ENCODE measurements at places on chromosomes 13 and 19.
A peak's percentile ranks its signal among the peaks of the same experiment; 100 is the strongest.

GRCh38 chr13:29961036-29961670, 110.7 kb upstream of the UBL3 start:
- no peak for DNase-seq

- no peak for DNase-seq
Observed at GRCh38 chr19:16591803-16592556, 19.8 kb upstream of the SLC35E1 start.

DNA sequence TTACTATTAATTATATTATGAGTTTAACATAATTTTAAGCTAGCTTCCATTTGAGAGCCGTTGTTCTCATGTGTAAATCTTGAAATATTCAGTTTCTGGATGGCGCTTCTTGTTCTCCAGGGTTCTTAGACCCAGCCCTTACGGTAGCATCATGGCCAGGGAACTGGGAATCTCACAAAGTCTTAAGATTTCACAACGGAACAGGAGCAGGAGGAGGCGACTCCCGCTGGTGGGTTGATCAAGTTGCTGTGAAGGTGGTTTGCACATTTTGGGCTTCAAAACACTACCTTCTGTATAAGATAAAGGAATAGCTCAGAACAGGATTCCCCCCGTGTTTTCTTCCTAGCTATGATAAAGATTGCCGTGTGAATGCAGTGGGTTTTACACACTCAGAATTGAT, 2.8 kb downstream of the NAXD start:
- no peak for DNase-seq

- no peak for DNase-seq
Observed at GRCh38 chr13:113897966-113898365, 34.1 kb upstream of the GAS6 start.

GRCh38 chr13:63696055-63696454, 2280.4 kb upstream of the PCDH20 start:
- DNase-seq, result no peak

- DNase-seq, result peak; percentile 70
Observed at GRCh38 chr13:29758531-29759114, 91.8 kb downstream of the UBL3 start.

GRCh38 chr19:47765523-47766358, 12.8 kb upstream of the SELENOW start:
- DNase-seq, result peak; percentile 22

GRCh38 chr19:4748589-4748988, 24.9 kb upstream of the DPP9 start:
- DNase-seq, result no peak

DNA sequence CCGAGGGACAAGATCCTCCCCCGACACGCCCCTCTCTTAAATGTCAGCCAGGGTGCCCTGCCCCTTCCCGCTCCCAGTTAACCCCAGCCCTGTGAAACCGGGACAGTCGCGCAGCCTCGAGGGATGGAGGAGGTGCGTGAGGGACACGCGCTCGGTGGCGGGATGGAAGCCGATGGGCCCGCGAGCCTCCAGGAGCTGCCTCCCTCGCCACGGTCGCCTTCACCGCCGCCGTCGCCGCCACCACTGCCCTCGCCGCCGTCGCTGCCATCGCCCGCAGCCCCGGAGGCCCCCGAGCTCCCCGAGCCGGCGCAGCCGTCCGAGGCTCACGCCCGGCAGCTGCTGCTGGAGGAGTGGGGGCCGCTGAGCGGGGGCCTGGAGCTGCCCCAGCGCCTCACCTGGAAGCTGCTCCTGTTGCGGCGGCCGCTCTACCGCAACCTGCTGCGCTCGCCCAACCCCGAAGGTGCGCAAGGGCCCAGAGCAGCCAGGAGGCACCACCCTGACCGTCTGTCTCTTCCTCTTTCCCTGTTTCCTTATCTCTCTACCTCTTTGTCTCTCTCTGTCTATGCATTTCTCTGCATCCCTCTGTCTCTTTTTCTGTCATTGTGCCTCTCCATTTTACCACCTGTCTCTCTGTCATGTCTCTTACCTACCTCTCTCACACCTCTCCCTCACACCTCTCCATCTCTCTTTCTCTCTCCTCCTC, at the start of gene NCCRP1:
TSS of gene NCCRP1 (plus strand) at position 105 of the 703 bp plus-strand sequence. CDS start at position 124, 19 bp downstream.
- DNase-seq, result no peak

DNA sequence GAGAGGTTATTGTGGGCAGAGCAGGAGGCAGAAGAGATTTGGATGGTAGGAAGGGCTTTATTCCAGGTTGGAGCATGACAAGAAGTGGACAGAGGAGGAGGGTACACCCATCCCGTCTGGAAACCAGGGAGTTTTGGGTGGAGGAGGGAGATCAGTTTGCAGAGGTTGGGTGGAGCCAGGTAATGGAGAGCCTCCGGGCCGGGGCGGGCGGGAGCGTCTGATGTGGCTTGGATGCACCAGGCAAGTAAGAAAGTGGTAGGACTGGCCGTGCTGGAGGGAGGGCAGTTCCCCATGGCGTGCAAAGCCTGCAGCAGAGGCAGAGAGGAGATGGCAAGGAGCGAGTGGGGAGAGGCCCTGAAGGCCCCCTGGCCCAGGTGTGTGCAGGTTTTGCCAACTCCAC, 10.9 kb downstream of the IGFLR1 start:
- DNase-seq, result no peak

DNA sequence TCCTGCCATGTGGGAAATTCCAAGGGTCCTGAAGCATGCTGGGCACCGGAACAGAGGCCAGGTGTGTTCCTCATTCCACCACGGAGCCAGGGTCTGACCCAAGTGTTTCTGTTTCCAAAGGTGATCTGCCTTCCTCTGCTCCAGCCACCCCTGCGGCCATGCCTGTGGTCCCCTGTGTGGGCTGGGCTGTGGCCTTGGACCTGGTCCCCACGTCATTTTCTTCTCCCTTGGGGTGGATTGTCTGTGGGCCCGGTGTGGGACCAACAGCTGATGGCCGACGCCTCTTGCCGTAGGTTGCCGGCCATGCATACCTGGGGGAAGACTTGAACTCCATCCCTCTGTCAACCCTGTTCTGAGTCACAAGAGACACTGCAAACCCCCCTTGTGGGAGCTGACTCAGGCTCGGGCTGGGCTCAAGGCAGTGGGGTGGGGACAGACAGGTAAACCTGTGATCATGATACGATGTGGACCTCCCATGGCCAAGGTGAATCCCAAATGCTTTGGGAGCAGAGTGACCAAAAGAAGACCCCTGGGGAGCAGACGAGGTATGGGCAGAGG, 35.0 kb downstream of the ATP11A start:
- DNase-seq, result no peak

DNA sequence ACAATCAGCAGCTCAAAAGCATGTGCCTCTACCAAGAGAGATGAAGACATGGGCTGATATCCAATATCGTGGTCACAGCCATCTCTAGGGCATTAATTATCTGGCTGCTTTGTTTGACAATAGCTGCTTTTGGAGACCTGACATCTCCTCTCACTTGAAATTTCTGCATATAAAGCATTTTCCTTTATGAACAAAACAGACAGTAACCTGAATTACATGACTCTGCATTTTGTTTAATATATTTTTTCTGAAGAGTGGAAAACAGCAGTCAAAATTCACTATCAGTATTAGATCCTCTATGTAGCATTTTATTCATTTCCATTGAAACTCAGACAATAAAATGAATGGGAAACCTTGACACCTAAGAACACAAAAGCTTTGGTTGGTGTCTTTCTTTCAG, 42.4 kb upstream of the ESD start:
- DNase-seq, result no peak

- DNase-seq, result no peak
Observed at GRCh38 chr19:18586306-18586705, 2.3 kb upstream of the REX1BD start.

- no peak for DNase-seq
Observed at GRCh38 chr19:23260956-23261355, 10.8 kb upstream of the ZNF724 start.

- DNase-seq, result no peak
Observed at GRCh38 chr13:79481685-79482052, 714 bp downstream of the NDFIP2 start.

DNA sequence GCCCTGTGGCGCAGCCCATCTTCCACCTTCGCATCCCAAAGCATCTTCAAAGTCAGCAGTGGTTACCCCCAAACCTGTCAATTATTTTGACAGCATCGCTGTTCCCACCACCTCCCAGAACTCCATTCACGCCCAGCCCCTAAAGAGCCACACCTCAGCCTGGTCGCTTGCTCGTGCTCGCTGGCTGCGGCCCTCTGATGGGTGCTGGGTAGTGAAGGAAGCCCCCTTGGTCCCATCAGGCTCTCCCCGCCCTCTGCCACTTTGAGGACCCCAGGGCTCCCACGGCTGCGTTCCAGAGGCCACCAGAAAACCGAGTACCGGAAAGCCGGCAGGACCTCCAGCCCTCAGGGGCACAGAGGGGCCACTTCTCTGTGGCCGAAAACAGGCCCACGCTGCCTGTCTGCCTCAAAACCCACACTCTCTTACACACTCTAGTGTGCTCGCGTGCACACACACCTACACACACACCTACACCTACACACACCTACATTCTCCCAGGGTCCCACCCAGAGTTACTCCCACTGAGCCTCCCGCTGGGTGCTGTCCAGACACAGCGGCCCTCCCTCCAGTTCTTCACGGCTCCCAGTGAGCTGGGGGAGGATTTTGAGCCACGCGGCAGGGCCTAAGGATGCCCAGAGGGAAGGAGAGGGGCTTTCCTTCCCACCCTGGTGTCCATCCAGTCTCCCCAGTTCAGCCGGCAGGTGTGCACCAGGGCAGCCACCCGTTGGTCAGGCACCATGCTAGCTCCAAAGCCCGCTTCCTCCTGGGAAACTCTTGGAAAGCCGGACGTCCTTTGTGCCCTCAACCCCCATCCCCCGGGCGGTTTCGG, 1.9 kb downstream of the VSTM2B start:
- DNase-seq, result no peak

GRCh38 chr19:15300533-15301197, 31.7 kb downstream of the BRD4 start:
- no peak for DNase-seq

GRCh38 chr13:94261163-94261562, 218.3 kb downstream of the DCT start:
- DNase-seq, result no peak

GRCh38 chr19:13420780-13421179, 85.5 kb downstream of the CACNA1A start:
- DNase-seq, result no peak

DNA sequence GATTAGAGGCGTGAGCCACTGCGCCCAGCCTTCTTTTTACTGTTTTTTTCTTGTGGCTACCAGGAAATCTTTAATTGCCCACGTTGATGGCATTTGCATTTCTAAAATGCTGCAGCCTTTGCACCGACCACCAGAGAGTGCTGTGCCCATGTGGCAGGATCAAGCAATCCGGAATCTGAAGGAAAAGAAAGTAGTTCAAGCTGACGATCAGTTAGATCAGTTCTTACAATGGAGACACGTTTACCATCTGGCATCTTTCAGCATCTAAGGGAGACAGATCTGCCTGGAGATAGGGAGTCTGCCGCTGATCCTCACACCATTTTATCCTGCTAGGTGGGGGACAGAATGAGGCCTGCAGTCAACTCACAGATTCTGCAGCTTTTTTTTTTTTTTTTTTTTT, 19.9 kb downstream of the TINCR start:
- DNase-seq, result no peak

DNA sequence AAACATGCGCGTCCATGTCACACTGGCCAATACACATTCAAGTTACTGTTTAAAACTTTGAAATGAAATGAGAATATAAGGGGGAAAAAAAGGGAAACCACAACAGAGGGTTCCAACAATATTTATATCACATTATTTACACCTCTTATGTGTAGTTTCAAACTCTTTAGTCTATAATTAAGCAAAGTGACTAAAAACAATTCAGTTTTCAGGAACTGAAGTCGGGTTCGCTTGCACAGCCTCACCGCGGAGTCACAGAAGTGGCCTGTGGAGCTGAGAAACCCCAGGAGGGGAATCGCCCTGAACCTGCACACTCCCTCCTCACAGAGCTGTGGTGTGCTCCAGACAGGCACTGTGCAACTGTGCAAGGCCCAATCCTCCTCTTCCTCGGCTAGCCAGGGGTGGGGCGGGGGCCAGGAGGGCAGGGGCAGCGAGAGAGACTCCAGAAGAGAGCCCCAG, 75.9 kb downstream of the STK24 start:
- DNase-seq, result no peak

GRCh38 chr13:43054803-43055802, 31.7 kb downstream of the DNAJC15 start:
- DNase-seq, result no peak

DNA sequence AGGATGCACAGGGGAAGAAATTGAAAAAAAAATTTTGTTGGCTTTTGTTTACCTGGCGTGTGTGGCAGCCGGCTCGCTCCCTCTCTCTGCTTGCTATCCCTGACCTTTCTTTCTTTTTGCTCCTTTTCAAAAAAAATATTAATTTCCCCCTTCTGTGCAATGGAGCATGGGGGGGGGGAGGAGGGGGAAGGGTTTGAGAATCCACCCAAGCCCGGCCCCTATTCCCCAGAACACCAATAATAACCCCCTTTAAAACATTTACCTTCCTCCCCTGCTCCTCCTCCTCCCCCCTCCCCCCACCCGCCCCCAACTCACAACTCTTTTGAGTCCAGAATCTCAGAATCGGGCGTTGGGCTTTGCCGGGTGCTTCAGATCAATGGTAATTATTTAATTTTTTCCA, 28.4 kb downstream of the NFIX start:
- DNase-seq, result no peak

DNA sequence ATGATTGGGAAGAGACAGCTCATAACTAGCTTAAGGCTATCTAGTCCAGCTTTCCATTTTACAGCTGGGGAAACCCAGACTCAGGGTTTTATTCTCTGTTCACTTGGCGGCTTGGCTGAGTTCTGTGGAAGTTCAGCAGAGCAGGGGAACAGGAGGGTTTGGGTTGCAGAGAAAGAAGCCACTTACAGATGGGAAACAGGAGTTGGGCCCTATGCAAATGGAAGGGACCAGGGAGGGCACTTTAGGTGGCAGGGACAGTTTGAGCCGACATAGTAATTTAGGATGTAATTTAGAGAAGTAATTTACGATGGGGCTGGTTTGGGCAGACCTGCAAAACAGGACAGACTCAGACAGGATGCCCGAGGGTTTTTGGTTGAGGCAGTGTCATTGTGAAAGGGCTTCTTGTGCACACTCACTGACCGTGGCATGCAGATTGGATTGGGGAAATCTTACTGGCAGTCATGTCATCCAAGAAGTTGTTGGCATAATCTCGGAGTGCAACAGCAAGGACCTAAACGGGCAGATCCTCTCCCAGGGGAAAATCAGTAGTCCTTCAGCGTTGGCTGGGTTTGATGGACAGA, 47.3 kb upstream of the GPR183 start:
- peak; percentile 30 for DNase-seq

GRCh38 chr13:20136781-20137703, 23.8 kb downstream of the GJA3 start:
- no peak for DNase-seq

GRCh38 chr19:29326849-29327840, 114.2 kb upstream of the UQCRFS1 start:
- DNase-seq, result no peak

Measured in GDM1 (cell line).